CD4-positive, alpha-beta T cell treated with Interleukin-1 beta for 1 hour (primary cell): ENCODE measurements at places on chromosomes 16 and 17.

DNA sequence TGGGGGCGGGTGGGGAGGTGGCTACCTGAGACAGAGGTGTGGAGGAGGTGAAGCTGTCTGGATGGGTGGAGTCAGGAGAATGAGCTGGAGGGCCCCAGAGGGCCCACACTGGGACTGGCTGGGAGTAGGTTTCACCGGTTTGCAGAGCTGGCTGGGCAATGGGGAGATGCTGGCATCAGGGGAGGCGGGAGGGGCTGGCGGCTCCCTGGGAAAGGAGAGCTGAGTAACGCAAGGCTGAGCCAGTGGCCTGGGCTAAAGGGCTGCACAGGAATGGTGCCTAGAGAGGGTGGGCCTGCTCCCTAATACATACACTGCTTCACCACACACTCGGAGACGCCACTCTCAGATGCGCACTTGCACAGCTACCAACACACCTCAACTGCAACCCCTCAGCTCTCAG lies 12.4 kb downstream of the P3H4 start:
- DNase-seq: no peak

DNA sequence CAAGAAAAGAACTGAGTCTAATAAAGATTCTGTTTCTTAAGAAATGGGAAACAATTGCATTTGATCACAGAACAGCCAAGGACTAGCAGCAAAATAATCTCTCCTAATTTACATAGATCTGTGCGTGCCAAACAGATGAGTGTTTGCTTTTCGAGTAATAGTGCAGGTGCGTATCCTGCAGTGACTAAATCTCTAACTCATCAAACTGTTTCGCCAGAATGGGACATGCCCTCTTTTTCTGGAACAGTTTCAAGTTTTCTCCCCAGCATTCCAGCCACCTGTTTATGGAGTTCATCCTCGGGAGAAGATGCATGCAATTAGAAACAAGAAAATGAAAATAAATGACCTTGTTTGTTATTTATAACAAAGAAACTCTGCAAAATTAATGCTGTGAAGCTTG lies 5.7 kb upstream of the TOX3 start:
- no peak for DNase-seq

- no peak for DNase-seq
Measured at GRCh38 chr17:39579318-39580081, 28.2 kb downstream of the NEUROD2 start.

DNA sequence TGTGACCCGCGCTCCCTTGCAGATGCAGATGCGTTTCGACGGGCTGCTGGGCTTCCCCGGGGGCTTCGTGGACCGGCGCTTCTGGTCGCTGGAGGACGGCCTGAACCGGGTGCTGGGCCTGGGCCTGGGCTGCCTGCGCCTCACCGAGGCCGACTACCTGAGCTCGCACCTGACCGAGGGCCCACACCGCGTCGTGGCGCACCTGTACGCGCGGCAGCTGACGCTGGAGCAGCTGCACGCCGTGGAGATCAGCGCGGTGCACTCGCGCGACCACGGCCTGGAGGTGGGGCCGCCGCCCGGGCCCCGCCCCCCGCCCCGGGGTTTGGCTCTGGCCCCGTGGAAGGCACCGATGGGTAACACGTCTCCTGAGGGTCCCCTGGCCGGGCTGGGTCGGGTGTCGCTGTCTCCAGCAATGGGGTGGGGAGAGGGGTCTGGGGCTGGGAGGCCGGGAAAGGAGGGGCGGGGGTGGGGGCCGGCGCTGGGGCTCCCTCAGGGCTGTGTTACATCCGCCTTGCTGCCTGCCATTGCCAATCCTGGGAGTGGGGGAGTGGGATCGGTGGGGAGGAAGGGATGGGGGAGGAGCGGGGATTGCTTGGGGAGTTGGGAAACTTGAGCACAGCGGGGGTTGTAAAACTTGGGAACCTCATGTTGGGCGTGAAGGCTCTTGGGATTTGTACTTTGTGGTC lies 737 bp downstream of the NUDT16L1 start:
- DNase-seq: peak; percentile 54

- peak; percentile 77 for DNase-seq
Measured at GRCh38 chr16:29700253-29700987, 21.4 kb downstream of the QPRT start.

DNA sequence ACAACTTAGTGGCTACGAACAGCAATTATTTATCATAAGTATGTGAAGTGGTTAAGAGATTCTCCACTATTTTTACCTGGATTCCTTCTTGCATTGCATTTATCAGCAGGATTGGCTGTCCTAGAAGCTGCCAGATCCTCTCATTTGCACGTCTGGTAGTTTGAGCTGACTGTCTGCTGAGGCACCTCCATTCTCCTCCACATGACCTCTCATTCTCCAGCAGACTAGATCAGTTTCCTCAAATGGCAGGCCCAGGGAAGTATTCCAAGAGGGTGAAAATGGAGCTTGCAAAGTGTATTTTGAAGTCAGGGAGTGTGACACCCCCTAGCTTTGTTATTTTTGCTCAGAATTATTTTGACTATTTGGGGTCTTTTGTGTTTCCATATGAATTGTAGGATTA lies 870.1 kb downstream of the CDH11 start:
- no peak for DNase-seq

- no peak for DNase-seq
Measured at GRCh38 chr17:77790143-77790829, 168.2 kb upstream of the TNRC6C start.

DNA sequence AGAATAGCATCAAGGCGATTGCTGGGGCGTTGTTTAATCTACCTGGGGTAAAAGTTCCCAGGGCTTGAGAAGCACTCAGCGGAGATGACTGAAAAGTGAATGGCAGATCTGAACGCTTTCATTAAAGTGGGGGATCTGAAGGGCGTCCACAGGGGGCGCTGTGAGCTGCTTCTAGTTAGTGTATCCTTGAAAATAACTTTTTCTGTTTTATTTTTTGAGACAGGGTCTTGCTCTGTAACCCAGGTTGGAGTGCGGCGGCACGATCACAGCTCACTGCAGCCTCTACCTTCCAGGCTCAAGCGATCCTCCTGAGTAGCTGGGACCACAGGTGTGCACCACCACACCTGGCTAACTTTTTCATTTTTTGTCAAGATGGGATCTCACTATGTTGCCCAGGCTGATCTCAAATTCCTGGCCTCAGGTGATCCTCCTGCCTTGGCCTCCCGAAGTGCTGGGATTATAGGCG lies 360.4 kb downstream of the SEC14L1 start:
- DNase-seq: peak; percentile 37

GRCh38 chr17:17816240-17816814 lies 20.5 kb downstream of the SREBF1 start:
- DNase-seq: no peak

GRCh38 chr17:28751600-28752366 lies 8.0 kb downstream of the TRAF4 start:
- DNase-seq: no peak

- no peak for DNase-seq
Measured at GRCh38 chr17:78101112-78101511, 27.4 kb downstream of the TMC6 start.

GRCh38 chr17:17650959-17651358 lies 30.3 kb upstream of the RAI1 start:
- DNase-seq: no peak

GRCh38 chr16:29154088-29154487 lies 169.2 kb downstream of the LAT start:
- DNase-seq: no peak

DNA sequence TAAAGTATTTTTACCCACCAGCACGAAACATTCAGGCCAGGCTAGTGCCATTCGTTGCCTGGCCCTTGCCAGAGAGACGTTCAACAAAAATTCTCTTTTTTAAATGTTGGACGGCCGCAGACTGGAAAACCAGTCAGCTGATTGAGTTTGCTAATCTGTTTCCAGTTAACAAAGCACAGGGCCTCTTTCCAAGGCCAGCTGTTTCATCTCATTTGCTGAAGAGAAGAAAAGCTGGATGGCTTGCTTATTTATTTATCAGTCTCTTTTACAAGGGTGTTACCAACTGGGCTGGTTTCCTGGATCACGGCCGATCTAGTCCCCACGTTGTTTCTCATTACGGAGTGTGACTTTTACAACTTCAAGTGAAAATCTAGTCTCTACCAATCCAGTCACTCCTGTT lies 418.7 kb upstream of the DYNLRB2 start:
- DNase-seq: no peak

GRCh38 chr17:7929158-7930023 lies at the start of gene KCNAB3:
TSS of gene KCNAB3 (minus strand) at chr17:7929856. CDS start at chr17:7929435, 421 bp downstream.
- peak; percentile 63 for DNase-seq

GRCh38 chr16:54487933-54488332 lies 201.3 kb upstream of the IRX3 start:
- no peak for DNase-seq

GRCh38 chr17:66663041-66663606 lies 171.8 kb upstream of the CACNG5 start:
- no peak for DNase-seq
